Stimulated activated CD4-positive, alpha-beta T cell treated with anti-CD3 and anti-CD28 coated beads, Interleukin-15, amount 100 ng/mL, for 24 hours (primary cell): ENCODE measurements at places on chromosomes 16 and 17.
A peak's percentile ranks its signal among the peaks of the same experiment; 100 is the strongest.

- DNase-seq: no peak
Measured at GRCh38 chr16:67016681-67017420, 12.1 kb upstream of the CBFB start.

- DNase-seq: no peak
Measured at GRCh38 chr16:68826652-68827051, 16.7 kb upstream of the TANGO6 start.

DNA sequence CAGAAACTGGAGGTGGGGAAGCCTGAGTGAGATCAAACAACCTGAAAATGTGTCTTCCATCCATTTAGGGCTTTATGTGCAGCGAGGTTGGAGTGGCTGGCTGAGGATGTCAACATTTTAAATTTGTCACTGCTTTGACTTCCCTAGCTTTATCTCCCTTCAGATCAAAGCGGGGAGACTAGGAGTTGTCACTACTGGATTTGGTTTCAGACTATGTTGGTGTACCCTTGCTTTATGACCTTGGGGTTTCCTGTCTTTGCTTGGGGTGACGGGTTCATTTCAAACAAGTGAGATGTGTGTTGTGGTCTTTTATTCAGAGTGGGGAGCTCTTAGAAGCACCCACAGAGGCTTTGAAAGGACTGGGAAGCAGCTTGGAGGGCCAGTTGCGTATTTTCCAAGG lies 25.6 kb downstream of the MSI2 start:
- no peak for DNase-seq

- DNase-seq: no peak
Measured at GRCh38 chr17:5055543-5055942, 20.3 kb upstream of the SLC52A1 start.

DNA sequence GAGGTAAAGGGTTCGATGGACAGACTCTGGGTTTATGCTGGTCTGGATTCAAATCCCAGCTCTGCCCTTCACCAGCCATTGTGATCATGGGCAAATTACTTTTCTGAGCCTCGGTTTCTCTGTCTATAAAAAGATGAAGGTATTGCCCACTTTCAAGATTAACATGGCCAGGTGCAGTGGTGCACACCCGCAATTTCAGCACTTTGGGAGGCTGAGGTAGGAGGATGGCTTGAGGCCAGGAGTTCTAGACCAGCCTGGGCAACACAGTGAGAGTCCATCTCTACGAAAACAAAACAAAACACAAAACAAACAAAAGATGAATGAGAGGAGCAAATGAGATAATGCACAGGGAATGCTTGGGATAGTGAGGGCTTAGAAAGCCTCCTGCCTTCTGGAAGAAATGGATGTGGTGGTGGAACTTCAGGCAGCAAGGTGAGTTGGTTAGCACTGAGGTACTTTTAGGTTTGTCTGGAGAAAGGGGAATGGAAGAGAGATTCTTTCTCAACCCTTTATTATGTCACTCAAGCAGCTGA lies 8.5 kb downstream of the ADGRG3 start:
- no peak for DNase-seq

DNA sequence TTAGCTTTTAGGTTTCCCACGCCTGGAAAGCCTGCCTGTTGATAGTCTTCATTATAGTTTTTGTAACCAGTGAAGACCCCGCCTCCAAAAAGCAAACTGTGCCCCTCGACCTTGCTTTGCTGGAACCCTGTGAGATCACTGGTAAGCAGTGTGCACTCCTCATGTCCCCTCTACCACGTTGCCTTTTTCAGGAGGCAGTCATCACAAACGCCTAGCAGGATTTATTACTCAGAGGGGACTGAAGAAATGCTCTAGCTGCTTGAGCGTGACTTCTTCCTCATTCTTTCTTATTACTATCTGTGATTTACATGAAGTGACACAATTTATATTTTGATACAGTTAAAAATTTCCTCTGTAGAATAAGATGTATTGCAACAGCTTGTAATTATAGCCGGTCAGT lies 6.5 kb upstream of the KRTAP3-1 start:
- DNase-seq: no peak

DNA sequence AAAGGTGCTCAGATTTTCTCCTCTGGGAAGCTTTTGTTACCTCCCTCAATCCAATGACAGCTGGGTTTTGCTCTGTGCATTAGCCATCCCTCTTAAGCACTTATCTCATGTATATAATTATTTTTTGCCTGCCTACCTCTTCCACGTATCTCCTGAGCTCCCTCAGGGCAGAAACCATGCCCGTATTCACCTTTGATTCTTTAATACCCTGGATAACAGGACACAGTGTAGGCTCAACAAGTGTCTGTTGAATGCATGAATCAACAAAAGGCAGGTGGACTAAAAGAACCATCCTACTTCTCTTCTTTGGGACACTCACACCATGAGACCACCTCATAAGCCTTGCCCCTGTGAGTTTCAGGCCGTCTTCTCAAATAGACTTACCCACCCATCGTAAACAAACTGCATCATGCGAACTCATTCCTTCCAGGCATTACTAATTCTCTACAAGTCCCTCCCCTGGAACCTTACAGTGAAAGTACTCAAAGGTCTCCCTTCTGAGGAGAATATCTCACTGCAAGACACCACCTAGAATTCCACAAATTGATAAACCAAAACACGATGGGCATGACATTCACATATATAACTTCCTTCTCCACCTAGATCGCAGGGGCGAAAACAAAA lies 3.2 kb downstream of the ARHGAP17 start:
- DNase-seq: no peak

DNA sequence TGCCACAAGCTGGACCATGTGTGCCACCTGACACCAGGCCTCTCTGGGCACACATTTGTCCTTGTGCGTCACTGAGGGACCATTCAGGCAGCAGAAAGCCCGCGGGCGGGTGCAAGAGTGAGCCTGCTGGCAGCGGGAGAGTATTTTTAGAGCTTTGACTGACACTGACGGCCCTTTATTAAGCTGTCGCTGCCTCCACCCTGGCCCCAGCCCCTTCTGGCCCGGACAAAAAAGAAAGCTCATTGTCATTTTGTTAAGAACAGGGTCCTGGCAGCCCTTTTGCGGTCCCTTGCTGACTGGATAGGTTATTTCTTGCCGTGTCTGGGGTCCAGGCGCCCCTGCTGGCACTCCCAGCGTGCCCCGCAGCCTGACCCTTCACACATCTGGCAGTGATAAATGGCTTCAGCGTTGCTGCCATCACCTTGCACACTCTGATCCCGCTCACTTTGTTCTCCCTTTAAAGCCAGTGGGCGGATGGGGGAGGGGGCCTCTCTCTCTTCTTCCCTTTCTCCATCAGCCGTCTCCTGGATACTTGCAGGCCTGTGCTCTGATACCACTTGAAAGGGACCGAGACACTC lies 78.4 kb upstream of the NKD1 start:
- no peak for DNase-seq

DNA sequence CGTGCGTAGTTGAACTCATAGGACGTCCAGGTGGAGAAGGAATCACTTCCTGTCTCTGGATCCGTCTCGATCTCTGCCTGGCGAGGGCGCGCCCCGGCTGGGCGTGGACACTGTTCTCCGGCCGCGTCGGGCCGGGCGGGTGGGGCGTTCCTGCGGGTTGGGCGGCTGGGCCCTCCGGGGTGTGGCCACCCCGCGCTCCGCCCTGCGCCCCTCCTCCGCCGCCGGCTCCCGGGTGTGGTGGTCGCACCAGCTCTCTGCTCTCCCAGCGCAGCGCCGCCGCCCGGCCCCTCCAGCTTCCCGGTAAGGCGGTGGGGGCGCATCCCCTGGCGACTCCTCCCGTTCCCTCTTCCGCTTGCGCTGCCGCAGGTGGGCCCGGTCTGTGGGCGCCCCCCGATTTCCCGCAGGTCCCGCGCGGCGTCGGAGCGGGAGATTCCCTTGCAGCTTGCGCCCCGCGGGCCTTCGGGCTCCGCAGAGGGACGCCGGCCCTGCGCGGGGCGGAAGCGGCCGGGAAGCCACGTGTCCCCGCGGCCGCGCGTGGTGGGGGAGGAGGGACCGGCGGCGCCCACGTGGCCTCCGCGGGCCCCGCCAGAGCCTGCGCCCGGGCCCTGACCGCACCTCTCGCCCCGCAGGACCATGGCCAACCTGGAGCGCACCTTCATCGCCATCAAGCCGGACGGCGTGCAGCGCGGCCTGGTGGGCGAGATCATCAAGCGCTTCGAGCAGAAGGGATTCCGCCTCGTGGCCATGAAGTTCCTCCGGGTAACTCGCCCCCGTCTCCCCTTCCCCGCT lies at the start of gene NME2:
Gene NME2 (plus strand): TSS at position 214 of the 789 bp plus-strand sequence. CDS start 420 bp downstream, at position 634.
- DNase-seq: peak; percentile 88

DNA sequence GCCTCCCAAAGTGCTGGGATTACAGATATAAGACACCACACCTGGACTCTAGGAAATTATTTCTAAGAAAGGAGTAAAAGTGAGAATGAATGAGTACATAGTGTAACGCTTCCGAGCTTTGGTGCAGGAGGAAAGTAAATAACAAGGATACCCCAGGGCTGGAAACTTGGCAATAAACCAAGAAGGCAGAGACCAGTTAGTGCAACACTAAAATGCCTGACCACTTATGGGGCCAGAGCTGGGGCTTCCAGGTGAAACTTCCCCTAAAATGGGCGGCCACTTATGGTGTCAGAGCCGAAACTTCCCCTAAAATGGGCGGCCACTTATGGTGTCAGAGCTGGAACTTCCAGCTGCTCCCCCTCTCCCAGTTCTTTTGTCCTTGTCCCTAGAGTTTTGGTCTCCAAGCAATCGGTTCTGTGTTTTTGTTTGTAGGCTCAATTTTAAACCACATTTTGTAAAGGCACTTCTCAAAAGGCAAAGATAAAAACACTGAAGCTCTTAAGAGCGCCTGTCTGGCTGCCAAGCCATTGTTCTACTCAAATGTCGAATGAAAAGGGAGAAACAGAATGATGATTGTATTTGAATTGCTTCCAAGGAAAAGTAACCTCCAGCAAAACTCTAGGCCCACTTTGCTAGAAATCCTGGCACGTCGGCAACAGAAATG lies 63.9 kb downstream of the NXN start:
- no peak for DNase-seq

DNA sequence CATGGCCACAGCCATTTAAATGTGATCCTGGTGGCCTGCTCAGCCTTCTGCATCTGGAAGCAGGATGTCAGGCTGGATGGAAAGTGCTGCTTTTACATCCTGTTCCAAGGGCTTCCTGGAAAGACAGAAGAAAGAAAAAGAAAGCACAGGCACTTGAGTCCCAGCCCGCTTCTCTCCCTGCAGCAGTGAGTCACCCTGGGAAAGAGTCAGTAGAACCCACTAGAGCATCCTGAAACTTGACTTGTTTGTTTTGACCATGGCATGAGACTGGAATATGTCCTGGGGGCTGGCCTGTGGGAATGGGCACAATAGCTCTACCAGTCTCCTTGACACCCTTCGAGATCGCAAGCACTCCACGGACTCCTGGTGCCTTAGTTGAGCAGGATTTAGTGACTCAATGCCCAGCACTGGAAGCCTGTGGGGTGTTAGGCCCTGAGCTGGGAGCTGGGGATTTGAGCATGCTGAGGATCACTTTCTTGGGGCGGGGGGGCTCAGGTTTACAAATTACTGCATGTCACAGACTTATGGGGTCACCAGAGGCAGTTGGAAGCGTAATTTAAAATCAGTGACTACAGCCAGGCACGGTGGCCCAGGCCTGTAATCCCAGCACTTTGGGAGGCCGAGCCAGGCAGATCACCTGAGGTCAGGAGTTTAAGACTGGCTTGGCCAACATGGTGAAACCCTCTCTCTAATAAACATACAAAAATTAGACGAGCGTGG lies 22.1 kb upstream of the GNA13 start:
- no peak for DNase-seq

- DNase-seq: no peak
Measured at GRCh38 chr16:87417528-87417910, 25.4 kb downstream of the MAP1LC3B start.

DNA sequence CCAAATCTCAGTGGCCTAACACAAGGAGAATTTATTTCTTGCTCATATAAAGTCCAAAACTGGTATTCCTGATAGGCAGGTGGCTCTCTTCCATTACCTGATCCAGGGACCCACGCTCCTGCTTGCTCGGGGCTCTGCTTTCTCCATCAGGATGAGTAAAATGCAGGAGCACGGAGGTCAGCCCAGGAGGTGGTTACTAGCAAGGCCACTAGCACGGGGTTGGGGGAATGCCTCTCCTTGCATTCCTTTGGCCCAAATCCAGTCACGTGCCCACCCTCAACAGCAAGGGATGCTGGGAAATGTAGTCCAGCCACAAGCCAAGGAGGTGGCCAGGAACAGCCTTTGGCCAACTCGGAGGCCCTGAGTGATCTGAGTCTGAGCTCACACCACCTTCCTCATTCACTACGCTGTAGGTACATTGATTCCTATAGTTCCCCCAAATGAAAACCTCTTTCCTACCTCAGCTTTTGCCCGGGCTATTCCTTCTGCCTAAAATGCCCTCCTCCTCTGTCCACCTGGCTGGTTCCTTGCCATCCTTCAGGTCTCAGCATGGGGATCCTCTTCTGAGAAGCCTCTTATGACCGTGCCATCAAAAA lies 38.3 kb upstream of the HAPSTR1 start:
- peak; percentile 46 for DNase-seq

DNA sequence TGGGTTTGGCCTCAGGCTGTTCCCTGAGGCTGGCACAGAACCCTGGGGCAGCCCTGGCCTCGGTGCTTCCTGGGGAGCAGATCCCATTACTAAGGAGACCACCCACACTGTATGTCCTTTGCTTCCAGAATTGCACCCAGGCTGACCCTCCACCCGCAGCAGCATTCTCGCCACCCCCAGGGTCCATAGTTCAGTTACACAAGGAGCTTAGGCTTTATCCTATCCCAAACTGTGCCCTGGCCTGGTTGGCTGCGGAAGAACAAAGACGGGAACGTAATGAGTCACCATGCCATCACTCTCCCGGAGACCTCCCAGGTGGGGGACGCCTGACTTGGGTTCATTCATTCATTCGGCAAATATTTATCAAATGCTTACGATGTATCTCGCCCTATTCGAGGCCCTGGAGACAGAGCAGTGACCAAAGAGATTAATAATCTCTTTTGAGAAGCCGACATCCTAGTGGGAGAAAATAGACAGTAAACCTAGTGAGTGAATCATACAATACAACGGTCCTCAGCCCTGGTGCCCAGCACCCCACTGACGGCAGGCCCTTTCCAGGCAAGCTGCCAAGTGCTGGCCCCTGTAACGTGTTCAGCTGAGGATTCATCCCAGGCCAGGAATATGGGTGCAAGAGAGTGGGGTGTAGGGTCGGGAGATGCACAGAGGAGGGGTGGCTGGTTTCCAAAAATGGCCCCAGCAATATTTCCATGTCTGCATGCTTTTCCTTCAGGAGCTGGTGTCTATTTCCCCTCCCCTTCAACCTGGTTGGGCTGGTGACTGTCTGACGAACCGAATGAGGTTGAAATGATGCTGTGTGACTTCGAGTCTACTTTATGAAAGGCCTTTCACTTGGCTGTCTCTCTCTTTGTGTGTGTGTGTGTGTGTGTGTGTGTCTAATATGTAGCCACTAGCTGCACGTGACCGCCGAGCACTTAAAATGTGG lies 134.2 kb downstream of the MGAT5B start:
- no peak for DNase-seq

DNA sequence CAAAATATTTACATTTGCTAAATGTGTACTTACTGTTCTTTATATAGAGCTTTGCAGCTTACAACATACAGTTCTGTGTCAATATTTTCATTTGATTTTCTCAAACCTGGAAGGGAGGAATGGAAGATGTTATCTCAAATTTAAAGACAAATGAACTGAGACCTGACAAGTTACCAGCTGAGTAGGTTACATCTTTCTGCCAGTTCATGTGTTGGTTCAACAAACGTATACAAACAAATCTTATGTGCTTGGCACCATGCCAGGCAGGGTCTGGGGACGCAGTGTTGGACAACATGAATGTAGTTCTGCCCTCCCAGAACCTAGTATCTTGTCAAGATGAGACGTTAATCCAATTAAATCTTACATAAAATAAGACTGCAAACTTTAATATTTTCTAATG lies 507.5 kb upstream of the HSBP1 start:
- DNase-seq: no peak

GRCh38 chr16:86578611-86579267 lies 390 bp downstream of the FOXL1 start:
- DNase-seq: no peak

GRCh38 chr17:20280051-20280450 lies 187.3 kb downstream of the LGALS9B start:
- no peak for DNase-seq
